ENCODE measurements at places on chromosomes 13 and 19. TPM values are rescaled to one million over a fixed set of nuclear protein-coding genes. Genes with fewer than 3 reads are reported as not detected.

- DNase-seq = no peak
These were observed 32.1 kb downstream of the RDH8 start for GRCh38 chr19:10045371-10045770.

- DNase-seq = no peak
These were observed 6.2 kb upstream of the USP12 start for GRCh38 chr13:27177852-27178251.

The HCN2 gene
- total RNA-seq = 1.0 TPM

The CLEC4M gene
- total RNA-seq = not detected

The IFNL1 gene
- not detected for total RNA-seq

GRCh38 chr19:5907241-5907640 lies 2.6 kb downstream of the VMAC start:
- DNase-seq = no peak

The SAE1 gene
- 150 TPM for total RNA-seq

The GZMM gene
- total RNA-seq = not detected

The SLC46A3 gene
- total RNA-seq = 10.2 TPM

- no peak for DNase-seq
These were observed 2.0 kb upstream of the MEDAG start for GRCh38 chr13:30904043-30904442.

DNA sequence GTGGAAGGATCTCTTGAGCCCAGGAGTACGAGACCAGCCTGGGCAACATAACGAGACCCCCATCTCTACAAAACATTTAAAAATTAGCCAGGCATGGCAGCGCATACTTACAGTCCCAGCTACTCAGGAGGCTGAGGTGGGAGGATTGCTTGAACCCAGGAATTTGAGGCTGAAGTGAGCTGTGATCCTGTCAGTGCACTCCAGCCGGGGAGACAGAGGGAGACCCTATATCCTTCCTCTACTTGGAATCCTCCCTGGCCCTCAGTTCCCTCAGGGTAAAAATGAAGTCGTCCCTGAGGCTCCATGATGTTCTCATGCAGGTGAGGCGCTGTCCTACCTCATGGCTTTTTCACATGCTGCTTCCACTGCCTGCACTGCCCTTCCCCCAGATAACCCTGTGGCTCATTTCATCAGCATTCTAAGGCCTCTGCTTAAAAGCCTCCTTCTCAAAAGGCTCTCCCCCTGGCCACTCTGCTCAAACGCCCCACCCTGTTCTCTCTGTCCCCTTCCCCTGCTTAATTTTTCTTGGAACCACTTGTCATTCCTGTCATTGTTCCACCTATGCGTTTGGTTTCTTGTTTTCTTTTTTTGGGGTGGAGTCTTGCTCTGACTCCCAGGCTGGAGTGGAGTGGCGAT lies 19.2 kb downstream of the DNM2 start:
- DNase-seq = no peak

DNA sequence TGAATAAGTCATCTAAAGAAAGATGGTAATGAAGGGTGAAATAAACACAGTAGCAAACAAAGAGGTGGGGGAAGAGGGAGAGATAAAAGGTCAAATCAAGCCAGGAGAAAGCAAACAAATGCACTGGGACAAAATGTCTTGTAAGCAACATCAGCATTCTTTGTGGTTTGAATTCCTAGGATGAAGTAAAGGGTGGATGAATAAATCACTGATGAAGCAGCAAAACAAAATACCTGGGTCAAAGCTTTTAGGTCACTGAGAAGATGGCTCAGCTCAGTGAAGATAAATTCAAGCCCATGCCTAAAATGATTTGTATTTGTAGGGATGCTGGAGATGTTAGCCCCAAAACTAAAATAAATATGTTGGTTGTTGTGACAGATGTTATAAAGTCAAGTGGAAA lies 86.5 kb upstream of the FBXL3 start:
- DNase-seq = no peak

DNA sequence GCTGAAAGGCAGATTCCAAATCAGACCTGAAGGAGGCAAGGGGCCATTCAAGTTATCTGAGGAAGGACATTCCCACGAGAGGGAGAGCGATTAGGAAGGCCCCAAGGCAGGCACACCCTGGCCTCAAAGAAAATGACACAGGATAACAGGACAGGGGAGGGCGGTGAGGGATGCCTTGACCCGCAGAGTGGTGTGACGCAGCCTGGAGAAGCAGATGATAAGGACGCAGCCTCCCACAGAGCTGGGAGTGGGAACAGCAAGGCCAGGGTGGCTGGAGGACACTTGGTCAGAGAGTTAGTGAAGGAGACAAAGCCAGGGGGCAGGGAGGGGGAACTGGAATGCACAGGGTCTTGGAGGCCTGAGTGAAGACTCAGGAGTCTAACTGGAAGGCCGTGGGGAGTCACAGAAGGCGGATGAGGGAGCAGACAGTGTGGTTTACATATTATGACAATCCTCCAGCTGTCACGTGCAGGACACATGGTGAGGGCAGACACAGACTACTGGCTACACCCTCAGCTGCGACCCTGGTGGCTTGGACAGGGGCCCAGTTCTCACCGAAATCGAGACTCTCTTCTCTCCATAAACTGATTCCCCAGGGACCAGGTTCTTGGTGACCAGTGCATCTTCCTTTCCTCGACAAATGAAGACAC lies 5.8 kb upstream of the DYRK1B start:
- no peak for DNase-seq

- DNase-seq = no peak
These were observed 527.4 kb upstream of the ATXN8OS start for GRCh38 chr13:69580255-69580654.

DNA sequence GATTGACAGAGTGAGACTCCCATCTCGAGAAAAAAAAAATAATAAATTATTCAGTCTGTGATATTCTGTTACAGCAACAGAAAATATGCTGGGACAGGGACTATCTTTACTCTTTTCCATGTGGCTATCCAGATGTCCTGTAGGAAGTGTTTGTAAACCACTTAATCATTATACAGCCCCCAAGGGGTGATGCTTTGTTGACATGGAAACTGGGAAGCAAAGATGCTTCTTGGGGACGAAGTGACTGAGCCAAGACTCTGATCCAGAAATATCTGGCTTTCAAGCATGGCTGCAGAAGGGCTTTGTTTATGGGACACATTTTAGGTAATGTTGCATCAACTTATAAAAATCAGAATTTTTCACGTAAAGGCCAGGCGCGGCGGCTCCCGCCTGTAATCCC lies 5.4 kb downstream of the ZNF8 start:
- no peak for DNase-seq

The ZNF681 gene
- total RNA-seq = 6.0 TPM

- no peak for DNase-seq
These were observed 14.1 kb upstream of the AMER2 start for GRCh38 chr13:25186187-25186586.

DNA sequence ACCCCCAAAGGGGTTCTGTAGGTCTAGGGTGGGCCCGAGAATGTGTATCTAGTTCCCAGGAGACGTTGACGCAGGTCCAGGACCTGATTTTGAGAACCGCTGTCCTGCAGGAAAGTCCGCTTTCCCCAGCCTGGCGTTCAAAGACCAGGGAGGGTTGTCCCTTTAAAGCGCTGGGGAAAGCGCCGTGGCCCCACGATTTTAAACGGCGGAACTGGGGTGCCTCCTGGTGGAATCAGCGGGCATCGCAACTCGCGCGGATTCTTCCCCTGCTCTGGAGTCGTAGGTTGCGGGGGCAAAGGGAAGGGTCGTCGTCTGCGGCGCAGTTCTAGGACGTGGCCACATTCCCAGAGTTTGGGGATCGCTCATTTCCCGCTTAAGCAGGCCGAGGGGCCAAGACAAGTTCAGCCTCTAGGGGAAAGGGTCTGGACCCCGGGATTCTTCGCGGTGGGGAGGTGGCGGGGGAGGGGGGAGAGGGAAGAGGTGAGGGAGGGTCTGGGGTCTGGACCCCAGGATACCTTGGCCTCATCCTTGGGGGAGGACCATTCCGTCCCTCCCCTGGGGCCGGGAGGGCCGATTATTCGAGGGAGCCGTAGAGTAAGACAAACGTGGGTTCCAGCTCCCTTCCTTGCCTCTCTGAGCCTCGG lies 7.7 kb downstream of the PNMA8B start:
- peak; percentile 80 for DNase-seq

GRCh38 chr13:74115133-74115532 lies 19.1 kb downstream of the KLF12 start:
- DNase-seq = no peak

The KIRREL2 gene
- total RNA-seq = 2.0 TPM

- DNase-seq = no peak
These were observed 53.5 kb upstream of the TNFRSF19 start for GRCh38 chr13:23516702-23517101.

DNA sequence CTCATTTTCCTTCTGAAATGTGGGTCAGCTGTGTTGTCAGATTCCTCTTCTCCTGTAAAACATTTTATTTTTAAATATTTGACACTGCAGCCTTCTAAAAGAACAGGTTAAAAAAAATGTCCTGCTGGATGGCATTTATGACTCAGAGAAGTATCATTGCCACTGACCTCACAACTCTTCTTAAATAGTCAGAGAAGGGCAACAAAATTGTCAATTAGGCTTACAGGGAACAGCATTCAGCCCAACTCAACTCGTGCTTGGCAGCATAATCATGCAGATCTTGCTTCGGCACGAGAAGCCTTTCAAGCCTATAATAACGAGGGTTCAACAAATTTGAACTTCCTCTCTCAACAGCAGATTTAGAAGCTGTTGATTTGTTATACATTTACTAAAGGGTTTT lies 296.7 kb upstream of the DACH1 start:
- no peak for DNase-seq

- no peak for DNase-seq
These were observed 68.4 kb downstream of the DIAPH3 start for GRCh38 chr13:60095300-60095699.

- no peak for DNase-seq
These were observed 2.3 kb downstream of the GRK1 start for GRCh38 chr13:113669231-113669754.

The TMC4 gene
- total RNA-seq = not detected

DNA sequence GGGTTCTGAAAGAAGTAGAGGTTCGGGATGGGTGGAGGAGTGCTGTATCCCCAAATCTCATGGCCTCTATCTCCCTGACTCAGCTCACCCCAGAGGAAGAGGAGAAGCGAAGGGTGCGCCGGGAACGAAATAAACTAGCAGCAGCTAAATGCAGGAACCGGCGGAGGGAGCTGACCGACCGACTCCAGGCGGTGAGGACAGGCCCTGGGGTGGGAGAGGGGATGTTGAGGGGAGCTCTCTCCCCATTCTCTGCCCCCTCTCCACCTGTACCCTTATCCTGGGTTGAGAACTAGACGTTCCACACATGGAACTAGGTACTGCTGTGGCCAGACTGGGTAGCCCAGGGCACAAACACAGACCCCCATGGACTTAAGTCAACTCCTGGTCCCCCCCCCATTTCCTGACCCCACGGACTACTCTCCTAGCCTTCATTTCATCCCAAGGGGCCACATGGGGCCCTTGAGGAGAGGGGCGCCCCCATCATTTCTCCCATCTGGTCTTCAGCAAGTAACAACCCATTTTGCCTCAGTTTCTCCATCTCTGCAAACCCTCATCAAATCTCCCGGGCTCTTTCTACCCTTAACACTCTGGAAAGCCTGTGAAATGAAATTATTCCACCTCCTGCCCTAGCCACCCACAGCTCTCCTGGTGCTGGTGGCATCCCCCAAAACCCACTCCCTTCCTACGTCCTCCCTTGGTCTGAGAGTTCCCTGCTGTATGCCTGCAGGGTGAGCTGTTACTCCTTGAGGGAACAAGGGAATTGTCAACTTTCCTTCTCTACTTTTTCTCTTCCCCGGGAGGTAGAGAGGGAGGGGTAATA lies 3.5 kb downstream of the FOSB start:
- no peak for DNase-seq

- DNase-seq = peak; percentile 56
These were observed 23.2 kb downstream of the RFX2 start for GRCh38 chr19:6087074-6087571.

- DNase-seq = no peak
These were observed 27.7 kb upstream of the MBNL2 start for GRCh38 chr13:97194479-97194878.

The BRME1 gene
- total RNA-seq = 7.2 TPM

- DNase-seq = no peak
These were observed 221.5 kb downstream of the RGCC start for GRCh38 chr13:41678848-41679247.

DNA sequence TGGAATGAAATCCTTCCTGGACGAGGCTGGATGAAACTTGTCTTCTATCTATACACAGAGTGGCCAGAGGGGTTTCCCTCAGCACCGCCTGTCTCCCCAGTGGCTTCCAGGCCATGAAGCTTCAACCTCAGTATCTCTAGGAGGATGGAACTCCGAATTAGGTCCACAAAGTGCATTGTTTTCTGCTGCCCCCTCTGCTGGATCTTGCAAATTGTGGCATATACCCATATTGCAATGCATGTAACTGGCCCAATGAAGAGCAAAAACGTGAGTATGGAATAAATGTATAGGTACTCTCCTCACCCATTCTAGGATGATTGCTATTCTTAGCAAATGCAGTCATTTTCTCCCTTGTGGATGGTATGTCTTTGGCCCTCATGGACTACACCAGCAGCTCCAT lies 14.7 kb upstream of the LILRB4 start:
- DNase-seq = no peak

DNA sequence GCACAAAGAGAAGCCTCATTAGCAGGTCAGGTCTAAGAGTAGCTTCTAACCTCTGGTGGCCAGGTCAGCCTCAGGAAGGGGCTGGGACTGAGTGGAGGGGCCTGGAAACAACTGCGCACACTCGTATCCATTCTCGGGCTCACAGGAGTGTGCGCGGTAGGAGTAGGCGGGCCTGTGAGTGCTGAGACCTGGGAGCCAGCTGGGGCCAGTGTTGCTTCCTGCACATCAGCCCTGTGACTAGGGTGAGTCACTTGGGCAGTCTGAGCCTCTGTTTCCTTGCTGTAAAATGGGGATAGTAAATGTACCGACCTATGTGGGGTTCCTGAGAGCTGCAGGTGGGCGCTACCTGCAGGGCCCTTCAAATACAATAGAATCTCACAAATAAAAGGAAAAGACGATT lies 26.9 kb downstream of the SIN3B start:
- no peak for DNase-seq

DNA sequence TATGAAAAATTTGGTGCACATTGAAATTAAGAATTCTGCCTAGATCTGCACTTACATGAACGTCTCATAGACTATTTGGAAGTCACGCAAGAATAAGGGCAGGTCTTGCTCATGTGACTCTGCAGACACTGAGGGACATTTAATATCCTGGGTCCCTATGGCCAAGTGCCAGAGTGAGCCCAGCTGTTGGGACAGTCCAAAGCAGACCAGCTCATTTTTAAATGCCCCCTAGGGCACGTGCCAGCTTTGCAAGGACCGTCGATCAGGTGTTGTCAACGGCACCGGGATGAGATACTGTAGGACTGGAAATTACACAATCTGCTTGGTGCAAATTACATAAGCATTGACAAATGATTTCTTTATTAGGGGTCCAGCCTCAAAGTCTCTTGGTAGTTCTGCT lies 293.6 kb downstream of the TEX29 start:
- no peak for DNase-seq

The OR7D2 gene
- not detected for total RNA-seq

GRCh38 chr13:66937423-66937822 lies 292.7 kb downstream of the PCDH9 start:
- no peak for DNase-seq
